ENCODE measurements at places on chromosomes 4 and X. TPM values are rescaled to one million over a fixed set of nuclear protein-coding genes. Genes with fewer than 3 reads are reported as not detected.

The TCP11X2 gene
- not detected for total RNA-seq

The ENPP6 gene
- total RNA-seq: not detected

The CT45A10 gene
- not detected for total RNA-seq

The GYPA gene
- not detected for total RNA-seq

The HGFAC gene
- total RNA-seq: not detected

The AFP gene
- not detected for total RNA-seq

The OTUD6A gene
- total RNA-seq: not detected

All from tracheal epithelial cell (primary cell).